ENCODE measurements at places on chromosomes 1 and 21. TPM values are rescaled to one million over a fixed set of nuclear protein-coding genes. Genes with fewer than 3 reads are reported as not detected.

DNA sequence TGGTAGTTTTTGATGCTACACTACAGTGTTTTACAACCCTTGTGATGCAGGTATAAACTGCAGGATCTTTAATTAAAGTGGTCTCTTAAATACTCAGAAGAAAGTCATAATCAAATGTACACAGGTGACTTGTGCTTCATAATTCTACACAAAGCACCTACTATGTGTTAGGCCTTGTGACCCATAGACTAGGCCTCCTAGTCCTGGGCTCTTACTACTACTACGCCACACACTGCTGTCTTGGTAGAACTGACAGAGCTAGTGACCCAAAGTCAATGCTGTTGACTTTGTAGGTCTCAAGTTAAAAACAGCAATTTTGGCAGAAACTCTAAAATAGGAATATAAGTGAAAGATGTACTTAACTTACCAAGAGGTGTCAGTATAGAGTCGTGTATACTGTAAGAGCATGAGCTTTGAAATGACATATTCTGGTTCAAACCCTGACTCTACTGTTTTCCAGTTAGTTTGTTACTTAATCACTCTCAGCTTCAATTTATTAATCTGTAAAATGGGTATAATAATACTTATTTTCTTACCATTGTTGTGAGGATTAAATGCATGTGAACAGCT is 48.6 kb upstream of the LMO4 start:
- DNase-seq, result no peak

DNA sequence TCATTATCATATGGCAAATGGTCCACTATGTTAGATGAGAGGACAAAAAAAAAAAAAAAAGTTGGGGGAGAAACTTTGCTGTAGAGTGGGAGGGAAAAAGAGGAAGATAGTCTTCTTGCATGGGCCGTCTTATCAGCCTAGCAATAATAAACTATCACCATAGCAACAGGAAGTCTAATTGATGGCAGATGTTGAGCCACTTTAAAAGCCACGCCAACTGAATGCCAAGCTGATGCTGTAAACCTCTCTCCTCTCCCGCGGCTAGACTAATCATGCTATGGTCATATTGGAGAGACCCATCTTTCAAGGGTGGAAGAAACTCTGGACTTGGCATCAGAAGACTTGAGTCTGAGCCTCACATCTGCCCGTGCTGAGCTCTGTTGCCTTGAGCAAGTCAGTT is 122.2 kb upstream of the HOOK1 start:
- DNase-seq, result no peak

DNA sequence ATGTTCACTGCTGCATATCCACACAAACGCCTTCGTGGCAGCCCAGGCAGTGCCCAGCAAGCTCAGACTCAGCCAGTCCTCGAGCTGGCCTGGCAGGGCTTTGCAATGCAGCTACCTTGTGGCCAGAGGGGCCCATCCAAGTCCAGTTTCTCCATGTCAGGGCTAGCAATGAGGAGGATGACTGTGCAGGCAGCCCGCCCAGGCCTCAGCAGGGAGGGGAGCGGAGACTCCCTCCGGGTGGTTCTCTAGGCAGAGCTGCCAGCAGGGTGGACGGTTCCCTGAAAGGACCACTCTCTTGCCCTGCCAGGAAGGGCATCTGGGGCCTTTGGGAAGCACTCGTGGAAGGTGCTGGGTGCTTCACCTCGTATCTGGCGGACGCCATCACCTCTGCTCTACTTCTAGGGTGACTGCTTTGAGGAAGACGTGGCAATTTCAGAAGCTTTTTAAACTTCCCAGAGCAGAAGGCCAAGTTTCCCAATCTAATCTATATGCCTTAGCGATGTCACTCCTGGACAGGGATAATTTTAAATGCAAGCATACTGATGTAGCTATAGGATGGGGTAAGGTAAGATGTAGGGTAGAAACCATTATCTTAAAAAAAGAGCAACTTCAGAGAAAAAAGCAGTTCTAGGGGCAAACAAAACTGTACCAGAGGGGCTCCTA is 56.2 kb downstream of the RUNX1 start:
- DNase-seq, result no peak

Gene DNAJC28
- 7.2 TPM for polyA plus RNA-seq

Gene SYCP1
- 0.30 TPM for polyA plus RNA-seq

Data from renal pelvis (tissue), 12 donors.